Stimulated activated CD4-positive, alpha-beta T cell treated with anti-CD3 and anti-CD28 coated beads, TNF-alpha, amount 100 ng/mL, for 24 hours (primary cell): ENCODE measurements at places on chromosomes 5 and 9.

- DNase-seq, result no peak
Observed at GRCh38 chr9:94289691-94290090, 30.6 kb downstream of the ZNF169 start.

DNA sequence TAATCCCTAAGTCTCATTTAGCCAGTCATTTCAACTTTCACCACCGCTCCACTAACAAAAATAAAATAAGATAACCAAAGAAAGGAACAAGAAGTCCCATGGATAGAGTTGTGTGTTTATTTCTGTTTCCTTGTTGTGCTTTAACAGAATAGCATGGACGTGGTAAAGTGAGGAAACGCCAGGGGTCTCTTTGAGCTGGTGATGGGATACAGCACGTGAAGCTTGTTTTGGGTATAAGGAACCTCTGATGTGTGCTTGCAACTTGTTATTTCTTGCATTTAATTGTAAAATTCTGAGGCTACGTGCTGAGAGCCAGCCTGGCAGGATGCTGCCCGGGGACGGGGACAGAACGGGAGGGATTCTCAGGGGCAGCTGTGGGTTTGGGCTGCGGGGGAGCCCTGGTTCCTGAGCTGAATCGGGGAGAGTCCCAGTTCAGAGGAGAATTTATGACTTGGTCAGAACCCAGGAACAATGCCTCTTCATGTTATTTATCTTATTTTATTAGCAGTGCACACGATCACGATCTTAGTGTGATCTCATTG is 63.4 kb downstream of the ANKRD33B start:
- no peak for DNase-seq

- no peak for DNase-seq
Observed at GRCh38 chr5:128896675-128897074, 68.6 kb upstream of the SLC27A6 start.

GRCh38 chr5:53642061-53642460 is 81.6 kb downstream of the NDUFS4 start:
- no peak for DNase-seq

- no peak for DNase-seq
Observed at GRCh38 chr9:122020398-122020797, 72.7 kb downstream of the TTLL11 start.

DNA sequence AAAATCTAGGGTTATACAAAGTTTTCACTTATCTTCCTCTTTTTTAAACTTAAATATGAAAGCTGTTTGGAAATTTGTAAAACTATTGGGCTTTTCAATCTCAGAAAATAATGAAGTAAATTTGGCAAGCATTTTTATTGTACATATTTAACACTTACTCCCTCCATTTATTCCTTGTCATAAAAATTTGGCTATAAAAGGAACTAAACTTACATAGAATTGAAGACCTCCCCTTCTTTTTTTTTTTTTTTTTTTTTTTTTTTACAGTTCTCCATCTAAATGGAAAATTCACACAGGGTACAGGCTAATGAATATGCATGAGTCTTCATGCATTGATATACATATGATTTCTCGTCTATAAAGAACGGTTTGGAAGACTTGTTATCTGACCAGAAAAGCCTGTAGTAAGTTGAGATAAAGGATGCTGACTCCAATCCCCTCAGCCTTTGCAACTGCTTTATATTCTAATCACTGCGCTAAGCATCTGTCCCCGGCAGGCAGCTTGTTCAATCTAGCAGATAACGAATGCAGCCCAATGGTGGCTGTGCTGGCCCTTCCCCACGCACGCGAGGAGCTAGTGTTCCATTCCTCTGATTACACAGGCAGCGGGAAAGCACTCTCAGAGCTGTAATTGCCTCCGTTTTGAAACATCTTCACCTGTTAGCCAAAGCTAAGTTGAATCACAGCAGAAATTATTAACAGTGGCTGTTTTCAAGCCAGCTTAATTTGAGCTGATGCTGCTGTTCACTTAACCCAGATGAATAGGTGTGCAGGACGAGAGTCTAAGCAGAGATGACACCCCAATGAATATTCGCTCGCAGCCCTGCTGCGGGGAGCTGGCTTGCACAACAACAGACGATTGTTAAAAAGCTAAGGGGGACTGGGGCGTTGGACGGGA is 453.8 kb upstream of the ZNF608 start:
- no peak for DNase-seq

GRCh38 chr5:156591631-156592030 is 258.5 kb upstream of the PPP1R2B start:
- DNase-seq, result no peak

DNA sequence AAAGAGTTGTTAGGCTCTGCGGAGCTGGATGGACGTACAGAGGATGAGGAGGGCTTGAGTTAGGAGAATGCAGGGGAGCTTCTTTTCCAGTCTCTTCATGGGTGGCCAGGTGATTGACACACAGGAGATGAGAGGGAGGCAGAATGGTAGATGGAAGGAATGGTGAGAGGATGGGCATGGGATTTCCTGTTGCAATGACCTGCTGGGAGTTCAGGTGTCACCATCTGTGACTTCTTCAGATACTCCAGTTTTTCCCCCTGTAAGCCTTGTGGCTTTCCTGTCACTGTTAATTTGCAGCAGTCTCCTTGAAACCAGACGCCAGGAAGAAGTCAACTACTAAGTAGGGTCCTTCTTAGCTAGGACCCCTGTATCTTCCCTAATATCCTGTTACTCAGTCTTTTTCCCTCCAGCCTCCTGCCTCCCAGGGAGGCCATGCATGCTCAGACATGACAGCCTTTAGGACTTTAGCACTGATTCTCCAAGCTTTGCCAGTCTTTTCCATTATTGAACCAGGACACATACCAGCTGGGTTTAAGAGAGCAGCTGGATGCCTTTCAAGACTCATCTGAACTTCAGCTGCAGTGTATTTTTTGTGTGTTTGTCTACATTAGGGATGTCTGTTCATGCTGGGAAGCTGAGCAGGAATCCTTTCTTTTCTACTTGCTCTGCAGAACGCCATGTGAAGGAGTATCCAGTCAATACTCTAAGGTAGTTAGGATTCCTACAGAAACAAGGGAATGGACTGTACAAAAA is 67.2 kb upstream of the CD180 start:
- no peak for DNase-seq

DNA sequence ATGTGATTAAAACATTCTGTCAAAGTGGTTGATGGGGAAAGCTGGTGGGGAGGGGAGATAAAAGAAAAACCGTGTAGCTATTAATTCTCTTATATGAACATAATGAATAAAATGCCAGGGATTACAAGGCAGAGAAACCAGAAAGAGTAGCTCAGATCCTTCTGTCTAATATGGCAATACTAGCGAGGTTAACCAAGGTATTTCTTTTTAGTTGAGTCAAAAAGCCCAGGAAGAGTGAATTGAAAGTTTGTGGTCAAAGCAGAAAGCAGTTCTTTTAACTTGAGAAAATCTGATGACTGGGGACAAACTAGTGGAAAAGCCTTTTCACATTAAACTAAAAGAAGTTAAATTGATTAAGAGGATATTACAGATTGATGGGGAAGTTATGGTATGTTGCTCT is 76.0 kb downstream of the ERBIN start:
- DNase-seq, result no peak

DNA sequence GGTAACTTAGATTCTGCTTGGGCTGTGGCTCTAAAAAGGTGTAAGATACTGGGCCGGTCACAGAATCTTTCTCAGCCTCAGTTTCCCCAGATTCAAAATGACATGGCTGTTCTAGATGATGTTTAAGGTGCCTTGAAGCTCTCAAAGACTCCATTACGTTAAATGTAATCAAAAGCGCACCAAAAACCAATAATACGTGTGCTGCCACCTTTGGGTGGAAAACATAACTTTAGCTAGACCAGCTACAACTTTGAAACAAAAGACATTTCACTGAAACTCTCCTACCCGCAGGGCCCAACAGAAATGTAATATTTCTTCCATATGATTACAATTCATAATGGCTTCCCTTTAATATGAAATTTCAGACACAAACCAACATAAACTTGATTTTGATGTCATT is 35.0 kb upstream of the PCSK5 start:
- DNase-seq, result no peak

DNA sequence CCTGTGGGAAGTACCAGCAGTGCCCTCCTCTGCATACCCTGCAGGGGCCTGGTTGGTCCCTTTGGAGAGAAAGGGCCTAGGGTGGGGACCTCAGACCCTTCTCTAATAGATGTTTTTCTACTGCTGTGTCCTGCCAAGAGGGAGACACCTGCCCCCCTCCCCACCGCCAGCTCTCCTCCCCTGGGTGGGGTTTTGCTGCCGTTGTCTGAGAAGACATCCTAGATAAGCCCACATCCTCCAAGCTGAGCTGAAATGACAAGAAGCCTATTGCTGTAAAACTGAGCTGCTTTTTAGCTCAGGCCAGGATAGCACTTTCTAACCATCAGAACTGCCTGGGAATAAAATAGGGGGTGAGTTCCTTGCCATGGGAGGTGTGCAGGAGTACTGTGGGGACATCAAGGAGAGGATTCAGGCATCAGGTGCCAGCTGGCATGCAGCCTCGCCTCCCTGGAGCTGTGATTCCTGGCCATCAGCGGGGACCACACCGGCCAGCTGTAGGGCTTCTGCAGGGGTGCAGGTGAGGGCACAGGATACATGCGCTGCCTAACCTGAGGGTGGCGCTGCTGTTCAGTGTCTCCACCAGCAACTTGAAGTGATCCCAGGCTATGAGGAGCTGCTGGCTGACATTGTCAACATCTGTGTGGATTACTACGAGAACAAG is 37.9 kb downstream of the CYFIP2 start:
- DNase-seq, result no peak

DNA sequence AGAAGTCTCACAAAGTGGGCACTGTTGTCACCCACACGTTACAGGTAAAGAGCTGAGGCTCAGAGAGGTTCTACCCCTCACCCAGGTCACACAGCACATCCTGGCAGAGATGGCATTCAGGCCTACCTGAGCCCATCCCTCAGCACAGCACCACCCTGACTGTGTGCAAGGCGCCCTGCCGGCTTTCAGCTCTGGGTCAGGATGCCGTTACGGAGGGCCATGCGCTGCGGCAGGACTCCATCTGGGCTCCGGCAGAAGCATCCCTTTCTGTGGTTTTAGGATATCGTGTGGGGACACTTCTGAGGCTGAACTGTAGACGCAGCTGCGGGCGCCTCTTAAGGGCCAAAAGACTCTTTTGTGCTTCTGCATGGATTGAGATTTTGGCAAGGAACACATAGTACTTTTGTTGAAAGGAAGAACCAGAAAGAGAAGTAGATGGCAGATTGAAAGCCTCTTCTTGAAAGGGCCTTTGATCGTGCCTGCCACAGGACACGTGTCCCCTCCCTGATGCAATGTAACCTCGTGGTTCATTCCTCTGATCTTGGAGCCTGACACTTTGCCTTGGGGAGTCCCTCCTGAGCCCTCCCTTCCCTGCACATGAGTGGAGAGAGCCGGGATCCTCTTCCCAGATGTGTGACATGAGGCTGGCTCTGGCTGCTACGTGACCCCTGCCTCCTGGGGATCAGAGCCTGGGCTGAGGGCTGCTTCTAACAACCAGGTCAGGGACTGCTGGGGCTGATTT is 31.3 kb downstream of the USP20 start:
- no peak for DNase-seq

DNA sequence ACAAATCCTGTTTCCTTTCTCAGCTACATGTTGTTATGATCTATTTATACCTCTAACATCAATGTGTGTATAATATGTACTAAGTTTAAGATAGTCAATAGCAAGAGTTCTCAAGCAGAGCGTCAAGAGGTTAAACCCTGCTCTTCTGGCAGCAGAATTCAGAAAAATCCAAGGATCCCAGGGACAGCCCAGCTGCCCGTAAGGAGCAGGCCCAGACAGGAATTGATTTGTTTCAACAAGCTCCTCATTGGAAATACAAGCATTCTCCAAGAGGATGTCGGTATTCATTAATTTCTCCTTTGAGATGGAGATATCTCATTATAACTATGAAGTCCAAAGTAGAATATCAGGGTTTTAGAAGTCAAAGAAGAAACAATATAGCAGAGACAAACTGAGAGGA is 14.9 kb downstream of the EFNA5 start:
- no peak for DNase-seq

DNA sequence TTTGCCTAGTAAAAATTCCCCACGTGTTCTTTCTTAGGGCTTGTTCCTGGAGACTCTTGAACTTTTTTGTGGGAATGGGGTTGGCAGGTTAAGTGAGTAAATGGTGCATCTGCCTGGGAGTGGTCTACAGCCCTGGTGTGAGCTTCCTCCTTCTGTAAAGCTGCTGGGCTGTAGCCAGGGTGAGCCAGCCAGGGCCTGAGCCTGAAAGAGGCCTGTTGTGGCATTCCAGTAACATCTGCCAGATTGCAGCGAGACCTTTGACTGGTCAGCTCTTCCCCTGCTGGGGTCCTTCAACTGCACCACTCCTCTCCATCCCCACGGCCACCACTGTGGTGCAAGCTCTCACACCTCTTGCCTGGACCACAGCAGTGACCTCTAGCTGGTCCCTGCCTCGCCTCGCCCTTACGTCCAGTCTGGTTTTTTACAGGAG is 47.5 kb downstream of the SLC22A5 start:
- DNase-seq, result no peak

DNA sequence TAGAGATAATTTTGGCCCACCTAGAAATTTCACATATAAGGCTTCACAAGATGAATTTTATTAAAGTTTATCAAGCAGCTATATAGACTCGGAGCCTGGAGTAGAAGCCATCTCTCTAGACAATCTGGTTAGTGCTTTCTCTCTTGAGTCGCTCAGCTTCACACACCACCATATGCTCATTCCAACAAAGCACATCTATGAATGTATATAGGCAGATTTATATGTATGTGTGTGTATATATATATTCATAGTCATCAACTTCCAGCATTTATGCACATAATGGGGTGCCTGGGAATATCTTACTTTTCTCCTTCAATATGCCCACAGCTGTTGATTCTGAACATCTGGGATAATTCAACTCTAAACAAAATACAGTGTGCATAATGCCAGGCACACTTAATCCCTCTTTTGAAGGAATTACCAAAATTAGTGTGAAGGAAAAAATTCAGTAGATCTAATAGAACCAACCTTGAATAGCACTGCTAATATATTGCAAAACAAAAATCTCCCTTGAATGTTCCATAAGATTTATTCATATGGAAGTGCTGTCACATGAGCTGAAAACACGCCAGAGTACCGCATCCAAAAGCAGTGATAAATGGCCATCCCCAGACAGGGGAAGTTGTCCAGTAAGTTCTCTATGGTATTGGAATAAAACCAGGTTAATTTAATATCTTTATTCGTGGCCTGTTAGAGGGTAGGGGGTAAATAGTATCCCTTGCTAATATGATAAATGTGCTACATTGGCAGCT is 56.0 kb upstream of the MOCS2 start:
- no peak for DNase-seq

- no peak for DNase-seq
Observed at GRCh38 chr9:2332663-2333062, 288.9 kb upstream of the VLDLR start.
